ENCODE measurements at places on chromosomes 1 and 21.

DNA sequence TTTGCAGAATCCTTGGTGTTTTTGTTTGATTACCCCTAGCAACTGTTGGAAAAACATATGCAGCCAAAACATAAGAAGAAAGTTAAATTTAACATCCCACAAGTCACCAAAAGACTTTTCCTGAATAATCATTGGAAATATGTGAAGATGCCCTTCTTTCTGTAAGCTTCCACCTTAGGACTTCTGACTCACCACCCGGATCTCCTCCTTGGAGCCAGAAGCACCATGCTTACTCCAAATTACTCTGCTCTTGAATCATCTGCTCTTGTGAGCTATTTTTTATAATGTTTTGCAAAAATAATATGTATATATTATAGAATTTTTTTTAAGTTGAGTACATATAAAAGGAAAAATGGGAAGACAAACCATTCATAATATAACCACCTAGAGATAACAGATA, 391.7 kb downstream of the KCTD3 start:
- DNase-seq, result no peak

DNA sequence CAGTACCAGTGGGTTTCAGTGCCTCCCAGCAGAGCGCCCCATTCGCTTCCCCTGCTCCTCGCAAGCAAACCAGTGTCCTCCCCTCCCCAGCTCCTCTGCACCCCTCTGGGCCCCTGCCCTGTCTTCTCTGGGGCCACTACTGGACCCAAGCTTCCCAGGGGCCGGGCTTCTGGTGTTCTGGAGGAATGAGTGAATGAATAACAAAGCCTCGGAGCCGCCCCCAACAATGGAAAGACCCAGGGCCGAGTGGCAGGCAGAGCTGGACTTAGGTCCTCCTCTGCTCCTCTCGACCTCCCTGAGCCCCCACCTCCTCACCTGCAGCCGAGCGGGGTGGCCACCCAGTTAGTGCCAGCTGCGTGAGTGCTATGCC, 37.6 kb downstream of the MATN1 start:
- DNase-seq, result no peak

- no peak for DNase-seq
Observed at GRCh38 chr1:197633447-197634078, 141.7 kb downstream of the DENND1B start.

DNA sequence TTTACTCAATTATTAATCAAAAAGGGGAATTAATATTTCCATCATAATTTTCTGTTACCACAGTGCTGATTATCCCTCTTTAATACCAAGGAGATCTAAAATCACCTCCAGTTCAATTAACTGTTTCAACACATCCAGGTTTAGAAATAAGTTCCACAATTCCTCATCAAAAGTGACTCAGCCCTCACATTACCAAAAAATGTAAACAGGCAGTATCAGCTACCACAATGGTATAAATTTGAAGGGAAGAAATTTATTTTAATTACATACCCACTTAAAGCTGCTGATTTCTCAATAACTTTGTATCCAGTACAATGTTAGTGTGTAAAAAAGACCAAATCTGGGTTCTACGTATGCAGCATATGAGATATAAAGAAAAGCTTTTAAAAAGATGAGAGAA, 51.9 kb downstream of the EIF4G3 start:
- no peak for DNase-seq

DNA sequence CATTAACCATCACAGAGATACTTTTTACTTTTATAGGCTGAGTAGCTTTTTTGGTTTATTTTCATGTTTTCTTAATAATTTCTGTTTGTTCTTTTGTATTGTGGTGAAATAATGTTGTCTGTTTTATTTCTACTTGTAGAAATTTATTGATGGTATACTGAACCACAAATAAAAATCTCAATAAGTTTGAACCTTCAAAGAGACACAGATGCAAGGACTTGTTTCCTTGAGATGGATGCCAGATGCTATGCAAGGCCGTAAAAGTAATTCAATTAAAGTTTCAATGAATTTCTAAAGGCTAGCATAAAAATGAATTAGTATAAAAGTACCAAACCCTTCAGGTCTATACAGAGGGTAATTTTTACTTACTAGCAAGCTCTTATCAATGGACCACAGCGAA, 873.5 kb downstream of the TTLL7 start:
- DNase-seq, result no peak

- no peak for DNase-seq
Observed at GRCh38 chr1:185734929-185735700, 924 bp downstream of the HMCN1 start.

- DNase-seq, result no peak
Observed at GRCh38 chr1:50393522-50394120, 29.6 kb downstream of the DMRTA2 start.

DNA sequence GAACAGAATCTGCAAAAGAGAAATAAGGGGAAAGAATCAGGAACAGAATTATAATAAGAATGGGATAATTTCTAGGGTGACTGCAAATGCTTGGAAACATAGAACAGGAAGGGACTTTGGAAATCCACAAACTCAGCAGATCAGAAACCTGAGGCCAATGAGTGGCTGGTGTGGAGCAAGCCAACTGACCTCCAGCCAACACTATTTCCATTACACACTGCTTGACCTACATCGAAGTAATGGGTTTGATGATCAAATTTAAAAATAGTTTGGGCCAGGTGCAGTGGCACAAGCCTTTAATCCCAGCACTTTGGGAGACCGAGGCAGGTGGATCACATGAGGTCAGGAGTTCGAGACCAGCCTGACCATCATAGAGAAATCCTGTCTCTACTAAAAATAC, 284.9 kb downstream of the GRIK1 start:
- DNase-seq, result no peak

- no peak for DNase-seq
Observed at GRCh38 chr1:180156201-180156600, 1.5 kb downstream of the QSOX1 start.

DNA sequence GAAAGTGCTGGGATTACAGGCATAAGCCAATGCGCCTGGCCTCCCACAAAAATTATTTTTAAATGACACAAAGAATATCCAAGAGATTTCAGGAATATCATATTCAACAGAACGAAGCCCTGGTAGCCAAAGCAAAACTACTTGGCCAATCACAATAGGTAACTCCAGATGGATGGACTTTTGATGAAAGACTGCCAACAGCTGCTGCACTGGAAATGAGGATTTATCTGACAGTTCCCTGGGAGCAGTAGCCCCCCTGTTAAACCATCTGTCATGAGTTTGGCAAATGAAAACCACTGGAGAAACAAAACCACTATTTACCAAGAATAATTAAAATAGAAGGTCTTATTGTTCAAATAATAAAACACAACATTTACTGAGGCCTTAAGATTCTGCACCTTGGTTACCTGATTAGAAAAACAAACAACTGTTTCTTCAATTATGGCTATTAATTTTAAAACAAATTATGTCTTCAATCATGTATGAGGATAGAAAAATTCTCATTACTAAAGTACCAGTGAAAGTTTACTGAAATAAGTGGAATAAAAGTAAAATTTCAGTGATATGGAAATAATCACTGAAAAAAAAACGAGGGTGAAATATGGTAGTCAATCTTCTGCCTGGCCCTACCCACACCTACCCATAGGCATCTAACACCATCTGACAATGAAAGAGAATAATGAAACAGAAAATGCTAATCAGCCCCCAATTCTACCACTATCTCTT, 34.3 kb upstream of the PSMG1 start:
- DNase-seq, result no peak

- no peak for DNase-seq
Observed at GRCh38 chr21:45513003-45513717, 29.1 kb downstream of the SLC19A1 start.

- no peak for DNase-seq
Observed at GRCh38 chr1:199736646-199737045, 290.9 kb upstream of the NR5A2 start.

- DNase-seq, result peak; percentile 39
Observed at GRCh38 chr21:33230545-33231324, 997 bp downstream of the IFNAR2 start.

GRCh38 chr1:16260814-16261213, 23.8 kb upstream of the CPLANE2 start:
- no peak for DNase-seq

- DNase-seq, result no peak
Observed at GRCh38 chr1:242030071-242030470, 31.2 kb upstream of the MAP1LC3C start.

DNA sequence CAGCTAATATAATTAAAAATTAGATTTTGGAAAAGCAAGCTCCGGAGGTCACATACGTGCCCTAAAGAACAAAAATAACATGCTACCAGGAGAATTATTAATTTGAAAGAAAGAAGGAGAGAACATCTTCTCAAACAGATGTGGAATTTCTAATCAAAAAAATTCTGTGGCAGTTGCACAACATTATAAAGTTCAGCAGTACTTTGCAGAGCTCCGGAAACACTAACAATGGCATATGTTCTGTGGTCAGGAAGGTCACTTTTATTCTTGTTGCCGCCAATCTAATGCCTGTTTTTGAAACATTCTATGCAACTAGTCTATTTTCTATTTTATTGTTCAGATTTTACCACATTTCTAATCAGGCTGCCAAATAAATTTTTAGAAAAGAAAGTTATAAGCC, 186.8 kb downstream of the SMYD3 start:
- no peak for DNase-seq

DNA sequence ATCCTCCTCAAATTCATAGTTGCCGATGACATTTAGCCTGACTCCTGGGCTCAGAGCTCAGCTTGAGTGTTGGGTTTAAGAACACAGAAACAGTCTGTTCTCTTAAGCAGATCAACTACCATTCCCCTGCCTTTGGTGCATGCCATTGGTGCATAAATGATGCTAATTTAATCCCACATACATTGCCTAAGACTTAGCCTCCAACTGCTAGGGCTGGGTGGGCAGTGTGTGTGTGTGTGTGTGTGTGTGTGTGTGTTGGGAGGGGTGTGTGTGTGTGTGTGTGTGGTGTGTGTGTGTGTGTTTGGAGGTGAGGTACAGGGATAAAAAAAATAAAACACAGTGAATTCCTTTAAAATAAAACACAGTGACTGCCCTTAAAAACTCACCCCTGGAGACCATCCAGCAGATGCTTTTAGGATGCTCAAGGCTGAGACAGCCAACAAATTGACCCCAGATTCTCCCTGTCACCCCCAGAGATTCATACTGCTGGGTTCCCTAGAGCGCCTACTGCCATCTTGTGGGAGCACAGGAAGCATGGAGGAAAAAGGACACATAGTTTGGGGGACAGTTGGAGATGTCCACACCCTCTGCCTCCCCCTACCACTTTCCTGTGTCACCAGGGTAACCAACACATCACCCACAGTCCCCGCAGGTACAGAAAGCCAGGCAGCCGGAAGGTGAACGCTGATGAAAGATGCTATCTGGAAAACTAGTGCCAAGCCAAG, 30.6 kb downstream of the KLHDC7A start:
- no peak for DNase-seq

GRCh38 chr1:102751111-102751510, 357.2 kb downstream of the COL11A1 start:
- DNase-seq, result no peak

DNA sequence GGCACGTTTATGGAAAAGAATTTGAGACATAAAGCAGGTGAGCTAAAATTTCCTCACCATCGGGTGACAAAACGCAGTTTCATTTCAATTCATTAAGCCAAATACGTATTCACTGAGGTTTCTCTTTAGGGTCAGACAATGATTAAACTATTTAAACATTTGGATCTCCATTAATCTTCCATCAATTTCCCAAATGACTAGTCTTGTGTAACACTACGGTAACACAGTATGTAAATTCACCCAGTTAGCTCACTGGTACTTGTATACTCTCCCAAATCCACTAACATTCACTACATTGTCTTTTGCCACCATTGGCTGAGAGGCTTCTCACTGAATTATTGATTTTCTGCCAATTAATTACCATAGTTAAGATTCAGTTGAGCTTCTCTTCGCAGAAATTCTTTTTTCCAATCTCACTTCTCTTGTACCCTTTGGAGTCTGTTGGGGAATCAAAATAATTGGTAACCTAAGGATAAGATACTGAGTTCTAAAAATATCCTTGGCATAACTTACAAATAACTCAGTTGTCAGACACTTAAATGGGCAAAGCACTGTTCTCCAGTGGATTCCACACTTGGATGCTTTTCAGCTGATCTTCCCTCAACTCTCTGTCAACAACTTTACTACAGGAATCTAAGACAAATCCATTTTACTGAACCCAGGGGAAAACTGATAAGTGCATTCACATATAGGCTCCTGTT, 40.7 kb downstream of the SIPA1L2 start:
- no peak for DNase-seq

DNA sequence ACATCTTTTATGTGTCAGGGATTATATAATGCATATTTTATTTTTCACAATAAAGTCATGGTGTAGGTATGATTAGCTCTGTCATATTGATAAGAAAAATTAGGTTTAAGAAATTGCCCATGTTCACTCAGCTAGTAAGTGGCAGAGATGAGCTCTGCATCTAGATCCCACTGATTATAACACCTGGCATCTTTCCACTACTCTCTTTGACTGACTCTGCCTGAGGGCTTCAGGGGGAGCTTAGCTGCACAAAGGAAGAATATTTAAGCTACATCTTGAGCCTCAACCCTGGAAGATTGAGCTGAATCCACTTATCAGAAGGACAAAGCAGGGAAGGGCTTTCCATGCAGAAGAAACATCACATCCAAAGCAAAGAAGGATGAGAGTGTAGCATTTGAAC, 190.4 kb downstream of the MIS18A start:
- DNase-seq, result no peak

DNA sequence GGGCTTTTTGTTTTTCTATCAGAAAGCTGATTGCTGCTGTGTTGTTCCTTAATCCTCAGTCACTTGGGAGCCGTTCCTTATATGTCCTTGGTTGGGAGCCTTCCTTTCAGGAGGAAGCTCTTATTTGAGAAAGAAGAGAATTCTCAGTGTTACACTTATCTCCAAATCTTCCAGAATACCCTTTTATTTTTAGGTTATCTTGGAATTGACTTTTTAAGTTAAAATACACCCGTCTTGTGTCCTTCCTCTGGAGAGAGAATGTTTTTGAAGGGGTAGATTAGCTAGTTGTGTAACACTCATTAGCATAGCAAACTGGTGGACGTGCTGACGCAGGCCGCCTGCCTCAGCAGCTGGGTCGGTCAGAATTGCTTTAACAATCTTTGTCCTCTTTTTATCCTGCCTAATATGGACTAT, 42.1 kb downstream of the LRRC8B start:
- no peak for DNase-seq

DNA sequence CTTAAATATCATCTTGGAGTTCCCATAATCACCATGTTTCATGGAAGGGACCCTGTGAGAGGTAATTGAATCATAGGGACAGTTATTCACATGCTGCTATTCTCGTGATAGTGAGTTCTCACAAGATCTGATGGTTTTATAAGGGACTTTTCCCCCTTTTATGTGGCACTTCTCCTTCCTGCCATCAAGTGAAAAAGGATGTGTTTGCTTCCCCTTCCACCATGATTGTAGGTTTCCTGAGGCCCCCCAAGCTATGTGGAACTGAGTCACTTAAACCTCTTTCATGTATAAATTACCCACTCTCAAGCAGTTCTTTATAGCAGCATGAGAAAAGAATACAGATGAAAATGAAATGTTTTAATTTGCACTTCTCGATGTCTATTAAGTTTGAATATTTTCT, 112.0 kb downstream of the ZNF648 start:
- no peak for DNase-seq

GRCh38 chr1:6423321-6423999, 1.1 kb upstream of the ESPN start:
- peak; percentile 51 for DNase-seq

GRCh38 chr1:221630236-221630635, 111.7 kb downstream of the DUSP10 start:
- DNase-seq, result no peak

- DNase-seq, result no peak
Observed at GRCh38 chr1:47184090-47184821, 5.6 kb downstream of the PDZK1IP1 start.

GRCh38 chr21:32393677-32394001, 827 bp upstream of the URB1 start:
- no peak for DNase-seq

Data from effector CD8-positive, alpha-beta T cell (primary cell).